B cell (primary cell): ENCODE measurements at places on chromosomes 3 and 15.

- H3K4me3 ChIP-seq = no peak overlapping the region
- DNase-seq = no peak
- no peak overlapping the region for H3K27ac ChIP-seq
- no peaks in the 10 kb centered on the region for H3K27me3 ChIP-seq
Measured at GRCh38 chr3:131712662-131713061, 209.9 kb upstream of the MRPL3 start.

DNA sequence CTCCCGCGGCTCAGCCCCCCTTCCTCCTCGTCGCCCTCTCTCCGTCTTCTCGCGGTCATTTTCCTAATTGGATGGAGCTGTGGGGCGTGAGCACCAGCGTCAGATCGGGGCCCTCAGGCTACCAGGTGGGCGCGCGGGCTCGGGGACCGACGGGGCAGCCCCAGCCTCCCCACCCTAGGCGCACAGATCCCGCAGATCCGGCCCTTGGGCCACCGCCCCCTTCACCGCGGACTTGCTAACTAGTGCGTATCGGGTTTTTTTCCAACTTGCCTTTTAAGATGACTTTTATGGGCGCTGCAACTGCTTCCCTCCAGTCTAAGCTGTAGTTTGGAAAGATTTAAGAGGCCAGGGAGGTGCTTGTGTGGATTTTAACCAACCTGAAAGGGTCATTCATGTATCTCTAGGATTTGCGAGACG lies 1.3 kb downstream of the ZNF710 start:
- H3K27ac ChIP-seq = peak overlapping the region; percentile 61
- H3K4me3 ChIP-seq = peak overlapping the region; percentile 72
- H3K27me3 ChIP-seq = no peaks in the 10 kb centered on the region
- DNase-seq = peak; percentile 66
- peaks cover 35% of the 10 kb centered on the region for H3K4me1 ChIP-seq
- H3K36me3 ChIP-seq = peaks cover 6% of the 10 kb centered on the region

- H3K4me1 ChIP-seq = peaks cover 8% of the 10 kb centered on the region
- no peaks in the 10 kb centered on the region for H3K27me3 ChIP-seq
- DNase-seq = peak; percentile 74
- H3K4me3 ChIP-seq = no peak overlapping the region
- peaks cover 5% of the 10 kb centered on the region for H3K36me3 ChIP-seq
Measured at GRCh38 chr15:48794697-48795134, 16.2 kb downstream of the CEP152 start.

- H3K27me3 ChIP-seq = no peaks in the 10 kb centered on the region
- DNase-seq = no peak
- no peaks in the 10 kb centered on the region for H3K36me3 ChIP-seq
- no peaks in the 10 kb centered on the region for H3K4me1 ChIP-seq
- no peak overlapping the region for H3K27ac ChIP-seq
- no peak overlapping the region for H3K4me3 ChIP-seq
Measured at GRCh38 chr15:93467337-93467736, 378.3 kb upstream of the RGMA start.

- H3K4me1 ChIP-seq = no peaks in the 10 kb centered on the region
- no peaks in the 10 kb centered on the region for H3K27me3 ChIP-seq
- no peaks in the 10 kb centered on the region for H3K36me3 ChIP-seq
Measured at GRCh38 chr3:105513042-105513441, 146.3 kb downstream of the ALCAM start.

GRCh38 chr3:167885277-167885676 lies 149.8 kb downstream of the SERPINI1 start:
- H3K36me3 ChIP-seq = no peaks in the 10 kb centered on the region
- peaks cover 5% of the 10 kb centered on the region for H3K4me1 ChIP-seq
- no peaks in the 10 kb centered on the region for H3K27me3 ChIP-seq
- no peak overlapping the region for H3K27ac ChIP-seq
- DNase-seq = no peak

GRCh38 chr3:149552700-149553099 lies 78.2 kb downstream of the TM4SF4 start:
- H3K27me3 ChIP-seq = no peaks in the 10 kb centered on the region
- no peak overlapping the region for H3K4me3 ChIP-seq

GRCh38 chr15:71679793-71680353 lies 130.5 kb upstream of the NR2E3 start:
- H3K27ac ChIP-seq = no peak overlapping the region
- no peaks in the 10 kb centered on the region for H3K36me3 ChIP-seq
- H3K27me3 ChIP-seq = no peaks in the 10 kb centered on the region
- H3K4me3 ChIP-seq = no peak overlapping the region

DNA sequence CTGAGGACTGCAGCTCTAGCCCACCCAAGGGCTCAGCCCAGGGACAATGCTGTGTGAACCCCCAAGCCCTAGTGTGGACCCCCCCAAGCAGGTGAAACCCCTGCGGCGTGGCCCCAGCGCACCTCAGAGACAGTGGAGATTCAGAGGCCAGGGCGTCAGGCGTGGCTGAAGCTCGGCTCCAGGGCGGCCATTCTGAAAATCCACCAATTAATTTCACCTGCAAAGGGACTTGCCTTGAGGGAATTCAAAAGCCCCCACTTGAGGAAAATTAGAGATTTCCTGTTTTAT lies 148.3 kb downstream of the NSMCE3 start:
- H3K4me1 ChIP-seq = no peaks in the 10 kb centered on the region
- no peak overlapping the region for H3K27ac ChIP-seq
- H3K4me3 ChIP-seq = no peak overlapping the region

DNA sequence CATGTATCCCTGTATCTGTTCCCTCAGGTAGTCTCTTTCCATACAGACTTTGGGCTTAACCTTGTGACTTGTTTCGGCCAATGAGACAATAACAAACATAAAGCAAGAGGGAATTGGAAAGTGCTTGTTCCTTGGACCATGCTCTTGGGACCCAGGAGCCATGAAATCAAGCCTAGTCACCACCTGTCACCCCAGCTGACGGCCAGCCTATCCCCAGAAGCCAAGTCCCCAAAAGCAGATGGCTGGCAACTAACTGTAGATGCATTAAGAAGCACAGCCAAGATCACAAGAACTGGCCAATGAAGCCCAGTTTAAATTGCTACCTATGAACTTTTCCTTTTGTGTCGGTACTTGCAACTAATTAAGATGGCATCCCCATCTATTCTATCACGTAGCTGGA lies 822.0 kb downstream of the CADM2 start:
- H3K27ac ChIP-seq = no peak overlapping the region
- H3K4me1 ChIP-seq = no peaks in the 10 kb centered on the region
- no peak for DNase-seq
- no peaks in the 10 kb centered on the region for H3K27me3 ChIP-seq

DNA sequence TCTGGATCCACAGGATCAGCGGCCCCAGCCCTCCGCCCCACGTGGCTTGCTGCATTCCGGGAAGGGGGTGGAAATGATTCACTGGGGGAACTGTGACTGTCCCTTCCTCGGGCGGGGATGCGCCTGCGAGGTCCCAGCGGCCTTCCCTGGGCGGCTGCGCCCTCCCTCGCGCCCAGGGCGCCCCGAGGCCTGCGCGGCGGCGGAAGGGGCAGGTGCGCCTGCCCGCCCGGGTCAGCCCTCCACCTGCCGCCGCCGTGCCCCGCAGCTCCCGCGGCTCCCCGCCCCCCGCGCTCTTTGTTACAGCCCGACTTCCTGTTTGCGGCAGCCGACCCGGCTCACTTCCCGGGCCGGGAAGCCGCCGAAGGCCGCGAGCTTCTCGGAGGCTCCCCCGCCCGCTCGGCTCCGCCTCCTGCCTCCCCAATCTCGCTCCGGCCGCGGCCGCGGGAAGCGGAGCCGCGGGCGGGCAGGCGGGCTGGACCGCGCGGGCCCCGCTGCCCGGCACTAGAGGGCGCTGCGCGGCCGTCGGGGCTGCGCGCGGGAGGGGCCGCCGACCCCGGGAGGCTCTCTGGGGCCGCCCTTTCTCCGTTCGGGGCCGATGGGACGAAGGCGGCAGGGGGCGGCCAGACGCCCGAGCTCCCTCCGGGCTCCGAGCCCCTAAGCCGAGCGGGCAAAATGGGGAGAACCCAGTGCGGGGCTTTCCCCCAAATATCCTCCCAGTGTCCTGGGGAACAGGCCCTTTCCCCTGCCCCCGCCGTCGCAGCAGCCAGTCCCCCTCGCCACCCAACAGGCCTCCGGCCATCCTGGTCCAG lies 11.5 kb upstream of the CHAC1 start:
- H3K4me1 ChIP-seq = peaks cover 35% of the 10 kb centered on the region
- no peaks in the 10 kb centered on the region for H3K27me3 ChIP-seq
- peak overlapping the region; percentile 37 for H3K27ac ChIP-seq
- no peaks in the 10 kb centered on the region for H3K36me3 ChIP-seq

- H3K4me3 ChIP-seq = no peak overlapping the region
- H3K4me1 ChIP-seq = peaks cover 20% of the 10 kb centered on the region
Measured at GRCh38 chr15:67758619-67759300, 66.5 kb upstream of the SKOR1 start.

DNA sequence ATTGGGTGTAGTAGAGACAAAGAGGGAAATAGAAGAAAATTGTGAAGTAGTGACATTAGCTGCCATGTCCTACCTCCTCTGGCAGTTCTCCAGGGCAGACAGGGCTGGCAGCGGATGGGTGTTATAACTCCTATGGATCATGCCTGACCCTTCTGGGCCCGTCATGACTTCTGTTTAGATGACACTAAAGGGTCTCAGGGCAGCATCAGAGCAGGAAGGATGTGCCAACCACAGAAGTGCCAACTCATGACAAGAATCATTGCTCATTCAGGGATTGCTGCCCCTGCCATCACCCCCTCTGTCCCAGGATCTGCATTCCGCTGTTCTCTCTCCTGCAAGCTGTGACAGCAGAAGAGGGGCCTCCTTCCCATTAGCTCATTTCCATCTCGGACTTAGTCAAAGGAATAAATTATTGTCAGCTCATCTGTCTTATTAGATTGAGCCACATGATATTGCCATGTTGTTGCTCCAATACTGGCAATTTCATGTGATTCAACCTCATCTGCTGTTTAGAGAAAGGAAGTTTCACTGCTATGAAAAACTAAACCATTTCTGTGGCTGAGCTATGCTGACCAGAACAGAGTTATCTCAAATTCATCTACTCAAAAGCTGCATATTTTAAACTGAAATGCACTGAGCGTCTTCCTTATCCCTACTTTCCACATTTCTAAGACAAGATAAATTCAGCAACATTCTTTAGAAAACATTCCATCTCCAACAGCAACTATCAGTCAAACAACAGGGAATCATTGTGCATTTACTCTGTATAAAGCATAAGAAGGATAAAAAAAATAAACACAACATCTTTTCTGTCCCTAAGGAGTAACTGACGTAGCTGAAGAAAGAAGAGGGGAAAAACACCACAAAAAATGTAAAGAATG lies 271.6 kb downstream of the FHIT start:
- H3K36me3 ChIP-seq = no peaks in the 10 kb centered on the region
- no peaks in the 10 kb centered on the region for H3K27me3 ChIP-seq
- no peaks in the 10 kb centered on the region for H3K4me1 ChIP-seq
- DNase-seq = no peak
- no peak overlapping the region for H3K4me3 ChIP-seq

DNA sequence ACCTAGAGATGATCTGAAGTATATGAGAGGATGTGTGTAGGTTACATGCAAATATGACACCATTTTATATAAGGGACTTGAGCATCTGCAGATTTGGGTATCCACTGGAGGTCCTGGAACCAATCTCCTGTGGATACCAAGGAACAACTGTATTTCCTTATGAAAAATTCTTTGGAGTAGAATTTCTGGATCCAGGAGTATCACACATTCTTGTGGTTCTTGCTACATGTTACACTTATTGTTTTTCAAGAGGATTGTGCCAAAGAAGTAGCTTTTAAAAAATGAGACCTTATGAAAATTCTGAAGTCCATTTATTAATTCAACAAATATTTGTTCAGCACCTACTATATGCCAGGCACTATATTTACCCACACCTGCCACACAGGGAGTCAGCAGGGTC lies 15.7 kb upstream of the TBC1D23 start:
- H3K4me3 ChIP-seq = no peak overlapping the region
- no peak for DNase-seq
- H3K36me3 ChIP-seq = no peaks in the 10 kb centered on the region
- no peak overlapping the region for H3K27ac ChIP-seq
- no peaks in the 10 kb centered on the region for H3K27me3 ChIP-seq

- no peaks in the 10 kb centered on the region for H3K36me3 ChIP-seq
- DNase-seq = no peak
- no peaks in the 10 kb centered on the region for H3K4me1 ChIP-seq
Measured at GRCh38 chr3:174270841-174271240, 588.3 kb upstream of the NAALADL2 start.

DNA sequence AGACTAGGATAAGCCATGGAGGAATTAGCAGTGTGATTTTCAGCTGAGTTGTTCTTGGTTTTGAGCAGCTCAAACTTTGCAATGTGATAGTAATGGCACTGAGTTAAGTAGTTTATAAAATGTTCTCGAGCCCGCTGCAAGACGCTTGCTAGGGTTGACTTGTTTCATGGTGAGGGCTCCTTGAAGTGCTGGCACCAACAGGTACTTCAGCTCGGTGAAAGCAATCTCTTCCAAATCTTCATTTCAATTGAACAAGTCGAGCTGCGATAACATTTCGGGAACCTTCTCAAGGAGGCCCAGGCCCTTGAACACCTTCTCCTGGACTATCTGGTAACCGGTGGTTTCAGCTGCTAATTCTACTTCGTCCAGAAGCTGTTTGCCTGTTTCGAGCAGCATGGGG lies 50.8 kb upstream of the DYNC1LI1 start:
- H3K36me3 ChIP-seq = no peaks in the 10 kb centered on the region
- no peaks in the 10 kb centered on the region for H3K27me3 ChIP-seq
- H3K4me3 ChIP-seq = no peak overlapping the region

DNA sequence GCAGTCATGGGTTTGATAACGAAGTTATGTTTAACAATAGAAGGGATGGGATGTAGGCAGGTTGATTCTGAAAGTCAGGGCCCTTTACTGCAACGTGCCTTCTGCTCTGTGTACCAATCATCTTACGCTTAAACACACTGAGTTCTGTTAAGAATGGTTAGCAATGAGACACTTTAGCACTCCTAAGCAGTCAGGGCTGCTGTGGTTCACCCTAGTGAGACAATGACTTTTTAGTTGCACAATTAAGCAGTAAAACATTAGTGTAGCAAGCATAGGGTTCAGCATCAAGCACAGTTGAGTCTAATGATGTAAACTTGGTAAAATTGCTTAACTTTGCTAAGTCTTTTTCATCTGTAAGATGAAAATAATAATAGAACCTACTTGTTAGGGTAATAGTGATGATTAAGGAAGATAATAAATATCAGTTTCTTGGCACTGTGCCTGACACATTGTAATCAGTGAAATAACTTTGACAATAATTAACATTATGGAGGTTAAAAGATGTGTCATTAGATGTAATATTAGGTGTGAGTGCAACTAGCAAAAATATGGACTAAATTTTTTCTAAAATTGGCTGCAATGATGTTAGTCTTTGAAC lies 484.2 kb upstream of the THBS1 start:
- no peaks in the 10 kb centered on the region for H3K36me3 ChIP-seq
- H3K27me3 ChIP-seq = no peaks in the 10 kb centered on the region
- DNase-seq = no peak
- no peaks in the 10 kb centered on the region for H3K4me1 ChIP-seq
